NCI-H2107 (cell line): ENCODE measurements at places on chromosomes 5 and 9.

DNA sequence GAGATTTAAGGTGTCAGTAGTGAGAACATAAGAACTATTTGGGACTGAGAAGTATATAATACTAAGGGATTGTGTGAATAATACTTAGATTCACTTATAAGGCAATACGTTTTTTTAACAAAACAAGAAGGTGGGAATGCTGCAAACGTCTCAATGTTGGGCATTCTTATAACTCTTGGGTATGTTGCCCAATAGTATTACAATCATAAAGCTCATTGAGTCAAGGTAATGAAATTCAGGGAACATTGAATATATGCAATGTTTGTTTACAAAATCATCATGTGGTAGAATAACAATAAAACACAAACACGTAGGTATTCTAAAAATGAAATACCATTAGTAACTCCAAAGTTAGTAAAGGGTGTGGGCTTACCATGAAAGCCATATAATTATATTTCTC, 400.7 kb downstream of the KIAA0825 start:
- DNase-seq: no peak

DNA sequence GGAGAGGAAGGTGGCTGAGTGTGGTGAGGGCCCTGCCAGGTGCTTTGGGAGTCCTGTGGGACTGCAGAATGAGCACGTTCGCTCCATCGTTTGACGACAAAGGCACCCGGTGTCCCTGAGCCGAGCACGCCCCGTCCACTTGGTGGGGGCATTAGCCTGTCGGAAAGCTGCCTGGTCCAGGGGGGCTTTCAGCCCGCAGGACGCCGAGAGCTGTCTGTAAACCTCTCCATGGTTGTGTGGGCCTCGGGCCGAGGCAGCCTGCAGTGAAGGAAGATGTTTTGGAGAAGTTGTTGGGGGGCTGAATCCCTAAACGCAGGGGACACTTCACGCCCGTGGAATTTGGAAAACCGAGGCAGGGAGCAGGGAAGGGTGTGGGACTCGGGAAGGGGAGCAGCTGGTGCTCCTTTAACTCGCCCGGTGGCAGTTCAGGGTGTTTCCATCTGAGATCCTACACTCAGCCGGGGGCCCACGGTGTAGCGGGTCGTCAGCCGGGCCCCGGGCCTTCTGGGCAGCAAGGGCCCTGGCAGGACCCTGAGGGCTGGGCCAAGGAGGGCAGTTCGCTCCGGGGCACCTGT, 53.8 kb downstream of the MRPL36 start:
- DNase-seq: no peak

DNA sequence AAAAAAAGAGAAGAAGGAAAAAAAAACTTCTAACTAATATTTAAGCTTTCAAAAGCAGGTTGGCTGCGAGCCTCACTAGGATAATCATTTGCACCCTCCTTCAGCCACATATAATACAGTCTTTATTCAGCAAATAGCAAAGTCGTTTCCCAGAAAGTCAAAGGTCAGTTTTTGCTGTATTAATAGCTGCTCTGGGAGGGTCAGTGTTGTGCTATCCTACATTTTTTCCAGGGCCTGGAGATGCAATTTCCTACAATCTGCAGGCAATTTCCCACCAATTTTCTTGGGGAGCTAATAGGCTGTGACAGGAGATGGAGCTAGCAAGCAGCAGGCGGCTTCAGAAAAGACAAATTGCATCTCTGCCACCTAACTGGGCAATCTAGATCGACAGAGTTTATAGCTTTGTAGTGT, 136.8 kb downstream of the TLE1 start:
- no peak for DNase-seq

DNA sequence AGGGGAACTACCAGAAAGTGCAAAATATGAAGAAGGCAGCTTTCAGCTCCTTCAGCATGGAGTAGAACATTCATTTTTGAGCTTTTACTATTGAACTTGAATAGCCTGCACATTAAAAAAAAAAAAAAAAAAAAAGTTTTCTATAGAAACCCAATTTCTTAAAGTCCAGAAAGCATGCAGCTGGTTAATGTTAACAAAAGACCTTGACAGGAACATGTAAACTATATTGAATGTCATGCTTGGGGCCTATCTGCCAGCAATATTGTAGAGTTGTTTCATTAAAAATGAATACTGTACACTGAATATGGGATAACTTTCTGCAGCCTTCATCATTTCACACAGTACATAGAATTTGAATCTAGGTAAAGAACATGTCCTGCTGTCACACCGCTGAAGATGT, 230.6 kb downstream of the NFIB start:
- no peak for DNase-seq

DNA sequence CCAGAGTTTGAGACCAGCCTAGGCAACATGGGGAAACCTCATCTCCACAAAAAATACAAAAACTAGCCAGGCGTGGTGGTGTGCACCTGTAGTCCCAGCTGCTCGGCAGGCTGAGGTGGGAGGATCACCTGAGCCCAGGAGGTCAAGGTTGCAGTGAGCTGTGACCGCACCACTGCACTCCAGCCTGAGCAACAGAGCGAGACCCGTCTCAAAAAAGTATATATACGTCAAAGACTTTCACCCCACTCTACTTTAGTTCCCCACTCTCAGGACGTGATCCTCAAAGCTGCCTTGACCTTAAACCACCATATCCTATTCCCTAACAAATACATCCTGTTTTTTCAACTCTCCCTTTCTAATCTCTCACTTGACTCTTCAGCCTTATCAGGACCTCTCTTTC, 41.0 kb downstream of the PCDHGC5 start:
- no peak for DNase-seq

DNA sequence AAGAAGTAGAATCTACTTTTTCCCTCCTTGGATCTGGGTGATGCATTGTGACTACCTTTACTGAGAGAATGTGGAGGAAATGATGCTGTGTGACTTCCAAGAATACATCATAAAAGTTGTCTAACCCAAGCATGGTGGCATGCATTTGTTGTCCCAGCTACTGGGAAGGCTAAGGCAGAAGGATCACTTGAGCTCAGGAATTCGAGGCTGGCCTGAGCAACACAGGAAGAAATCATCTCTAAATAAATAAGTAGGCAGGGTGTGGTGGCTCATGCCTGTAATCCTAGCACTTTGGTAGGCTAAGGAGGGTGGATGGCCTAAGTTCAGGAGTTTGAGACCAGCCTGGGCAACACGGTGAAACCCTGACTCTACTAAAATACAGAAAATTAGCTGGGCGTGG, 143.2 kb upstream of the VLDLR start:
- DNase-seq: no peak

- DNase-seq: no peak
Measured at GRCh38 chr9:86713970-86714369, 233.3 kb downstream of the GAS1 start.

- DNase-seq: no peak
Measured at GRCh38 chr5:178324481-178325310, 92.1 kb upstream of the PHYKPL start.

DNA sequence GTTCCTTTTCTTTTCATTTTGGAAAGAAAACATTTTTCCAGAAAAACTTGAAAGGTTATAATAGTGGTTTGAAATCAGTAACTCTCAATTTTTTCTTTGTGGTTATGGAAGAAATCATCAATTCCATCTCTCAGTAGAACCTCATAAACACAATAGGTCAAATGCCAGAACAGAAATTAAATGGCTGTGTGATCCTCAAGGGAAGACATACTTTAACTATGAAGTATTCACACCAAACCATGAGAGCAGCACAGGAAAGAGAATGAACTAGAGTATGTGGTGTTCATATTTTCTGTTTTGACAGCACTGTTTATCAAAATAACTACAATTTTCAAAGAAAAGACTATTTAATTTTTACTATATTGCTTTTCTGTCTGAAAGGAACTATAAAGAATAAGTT, 29.7 kb upstream of the EFNA5 start:
- no peak for DNase-seq

GRCh38 chr9:11577522-11577921, 964.7 kb upstream of the PTPRD start:
- DNase-seq: no peak

GRCh38 chr5:134184155-134185135, 7.7 kb upstream of the SKP1 start:
- DNase-seq: no peak

DNA sequence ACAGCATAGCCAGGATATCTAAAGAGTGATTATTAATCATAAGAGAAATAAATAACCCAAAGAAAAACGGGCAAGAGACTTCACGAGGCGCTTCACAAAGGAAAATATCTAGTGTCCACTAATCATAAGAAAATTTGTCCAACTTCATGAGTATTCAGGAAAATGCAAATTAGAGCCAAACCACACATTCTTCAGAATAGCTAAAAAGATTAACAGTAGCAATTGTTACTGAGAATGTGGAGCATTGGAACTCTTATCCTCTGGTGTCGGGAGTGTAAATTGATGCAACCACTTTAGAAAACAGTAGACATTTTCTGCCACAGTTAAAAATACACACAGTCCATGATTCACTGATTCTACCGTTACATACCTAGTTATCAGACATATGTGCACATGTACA, 145.7 kb downstream of the CWC27 start:
- no peak for DNase-seq

DNA sequence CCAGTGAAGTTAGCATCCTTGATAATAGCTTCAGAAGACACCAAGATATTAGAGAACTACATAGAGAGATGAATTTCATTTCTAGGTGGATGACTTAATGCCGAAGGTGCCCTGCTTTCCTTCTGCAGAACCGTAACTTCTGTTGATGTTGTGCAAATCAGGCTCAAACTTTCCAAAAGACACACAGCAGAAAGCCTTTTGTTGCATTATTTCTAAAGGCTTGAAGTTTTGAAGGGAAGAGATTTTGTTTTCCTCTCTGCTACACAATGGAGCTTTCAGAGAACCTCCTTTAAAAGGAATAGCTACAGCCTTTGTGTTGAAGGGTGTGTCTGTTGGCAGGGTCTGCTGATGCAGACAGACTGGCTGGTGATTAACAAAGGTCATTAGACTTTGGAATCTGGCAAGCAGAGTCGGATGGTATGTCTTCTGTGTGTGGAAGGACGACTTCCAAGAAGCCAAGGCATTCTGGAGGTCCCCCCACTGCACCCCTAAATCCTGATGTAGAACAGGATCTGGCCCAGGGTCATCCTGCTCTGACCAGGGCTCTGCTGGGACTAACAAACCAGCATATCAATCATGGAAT, 57.8 kb downstream of the ZNF462 start:
- DNase-seq: no peak

DNA sequence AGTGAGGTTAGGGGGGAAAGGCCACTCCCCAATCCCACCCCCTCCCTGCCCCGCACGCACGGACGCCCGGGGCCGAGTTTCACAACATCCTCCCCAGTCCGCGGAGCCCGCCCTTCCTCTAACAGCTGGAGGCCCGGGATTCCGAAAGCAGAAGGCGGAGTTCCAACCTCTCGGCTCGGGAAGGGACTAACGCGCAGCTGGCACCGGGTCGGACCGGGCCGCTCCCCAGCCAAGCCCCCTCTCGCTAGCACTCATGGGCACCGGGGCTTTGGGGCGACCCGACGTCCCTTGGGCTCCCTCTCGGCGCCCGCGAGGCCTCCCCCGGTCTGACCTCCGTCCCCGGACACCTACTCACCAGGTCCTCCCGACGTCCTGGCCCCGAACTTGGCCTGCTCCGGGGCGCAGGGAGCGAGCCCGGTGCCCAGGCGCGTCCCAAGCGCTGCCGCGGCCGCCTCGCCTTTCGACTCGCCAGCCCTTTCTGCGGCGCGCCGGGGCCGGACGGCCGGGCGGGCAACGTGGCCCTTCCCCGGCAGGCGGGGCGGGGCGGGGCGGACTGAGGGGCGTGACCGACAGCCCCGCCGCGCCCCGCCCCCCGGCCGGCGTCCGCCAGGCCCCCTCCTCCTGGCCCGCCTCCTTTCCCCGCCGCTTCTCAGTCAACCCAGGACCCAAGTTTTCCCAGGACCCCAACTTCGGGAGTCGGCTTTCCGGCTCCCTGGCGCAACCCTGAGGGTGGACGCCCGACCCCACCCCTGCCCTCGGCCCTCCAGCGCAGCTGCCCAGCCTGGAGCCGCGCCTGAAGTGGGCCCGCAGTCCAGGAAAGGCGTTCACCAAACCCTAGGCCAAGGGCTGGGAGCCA, at the start of gene MGAT1:
Gene MGAT1 (minus strand): TSS at position 482 of the 856 bp plus-strand sequence. CDS start 9,835 bp downstream, outside the sequence.
- no peak for DNase-seq

- DNase-seq: no peak
Measured at GRCh38 chr5:102853680-102854079, 98.6 kb downstream of the PAM start.

GRCh38 chr9:14661421-14662059, 31.7 kb downstream of the ZDHHC21 start:
- DNase-seq: no peak

- DNase-seq: no peak
Measured at GRCh38 chr5:129670957-129671500, 76.9 kb upstream of the MINAR2 start.

DNA sequence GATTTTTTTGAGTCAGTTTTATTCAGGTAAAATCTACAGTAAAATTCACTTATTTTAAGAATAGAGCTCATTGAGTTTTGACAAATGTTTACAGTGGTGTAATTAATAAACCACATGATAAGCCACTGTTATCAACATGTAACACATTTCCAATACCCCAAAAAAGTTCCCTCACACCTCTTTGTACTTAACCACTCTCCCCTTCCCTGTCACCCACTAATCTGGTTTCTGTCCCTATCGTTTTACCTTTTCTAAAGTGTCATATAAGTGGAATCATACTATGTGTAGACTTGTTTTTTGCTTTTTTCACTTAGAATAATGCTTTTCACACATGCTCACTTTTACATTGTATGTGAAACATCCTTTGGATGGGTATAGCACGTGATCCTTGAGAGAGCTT, 127.2 kb downstream of the KDM4C start:
- DNase-seq: no peak

GRCh38 chr5:14710313-14710994, 45.9 kb downstream of the OTULIN start:
- no peak for DNase-seq

DNA sequence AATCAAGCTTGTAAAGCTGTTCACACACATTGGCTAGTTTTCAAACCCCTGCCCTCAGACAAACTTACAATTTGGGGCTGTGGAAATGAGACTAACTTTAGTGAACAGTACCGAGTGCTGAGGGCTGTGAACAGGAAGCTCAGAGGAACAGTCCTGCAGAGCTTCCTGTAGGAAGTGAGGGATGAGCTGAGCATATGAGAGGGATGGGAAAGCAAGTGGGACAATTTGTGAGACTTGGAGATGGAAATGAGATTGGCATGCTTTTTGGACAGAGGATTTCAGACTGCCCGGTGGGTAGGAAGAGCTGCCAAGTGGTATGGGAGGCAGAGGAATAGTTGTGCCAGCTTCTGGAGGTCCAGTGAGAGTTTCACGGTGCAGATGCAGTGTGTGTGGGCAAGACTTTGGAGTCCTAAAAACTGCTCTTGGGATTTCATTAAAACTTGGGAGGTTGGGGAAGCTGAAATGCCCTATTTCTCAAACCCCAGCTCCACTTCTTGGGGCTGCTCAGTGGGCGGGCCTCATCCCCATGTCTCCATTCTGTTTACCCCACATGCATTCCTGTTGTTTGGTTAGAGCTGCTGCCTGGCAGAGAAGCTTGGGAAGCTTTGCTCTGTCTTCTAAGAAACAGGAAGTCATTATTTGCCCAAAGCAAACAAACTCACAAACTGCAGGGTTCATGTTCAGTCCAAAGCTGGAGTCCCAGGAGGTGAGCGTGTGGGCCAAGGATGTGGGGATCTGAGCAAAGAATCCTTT, 267.5 kb downstream of the ZSWIM6 start:
- no peak for DNase-seq
